ENCODE measurements at places on chromosomes 7 and 10. TPM values are rescaled to one million over a fixed set of nuclear protein-coding genes. Genes with fewer than 3 reads are reported as not detected.

HERC4 gene
- 65.2 TPM for total RNA-seq

DNA sequence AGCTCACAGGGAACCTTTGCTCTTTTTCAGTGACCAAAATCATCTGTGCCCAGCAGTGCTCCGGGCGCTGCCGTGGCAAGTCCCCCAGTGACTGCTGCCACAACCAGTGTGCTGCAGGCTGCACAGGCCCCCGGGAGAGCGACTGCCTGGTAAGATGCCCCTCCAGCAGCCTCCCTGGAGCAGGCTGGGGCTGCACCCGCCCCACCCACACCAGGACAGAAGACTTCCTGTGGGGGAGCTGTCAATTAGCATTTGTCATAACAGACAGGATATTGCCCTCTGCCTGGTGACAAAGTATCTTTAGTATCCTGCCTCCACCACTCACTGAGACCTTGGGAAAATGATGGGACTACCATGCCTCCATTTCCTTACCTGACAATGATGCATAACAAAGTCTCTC is 133.7 kb downstream of the EGFR start:
- no peak overlapping the region for H3K4me3 ChIP-seq
- H3K27me3 ChIP-seq: peaks cover 4% of the 10 kb centered on the region
- no peaks in the 10 kb centered on the region for H3K36me3 ChIP-seq
- H3K4me1 ChIP-seq: no peaks in the 10 kb centered on the region
- DNase-seq: no peak
- H3K27ac ChIP-seq: no peak overlapping the region

DNA sequence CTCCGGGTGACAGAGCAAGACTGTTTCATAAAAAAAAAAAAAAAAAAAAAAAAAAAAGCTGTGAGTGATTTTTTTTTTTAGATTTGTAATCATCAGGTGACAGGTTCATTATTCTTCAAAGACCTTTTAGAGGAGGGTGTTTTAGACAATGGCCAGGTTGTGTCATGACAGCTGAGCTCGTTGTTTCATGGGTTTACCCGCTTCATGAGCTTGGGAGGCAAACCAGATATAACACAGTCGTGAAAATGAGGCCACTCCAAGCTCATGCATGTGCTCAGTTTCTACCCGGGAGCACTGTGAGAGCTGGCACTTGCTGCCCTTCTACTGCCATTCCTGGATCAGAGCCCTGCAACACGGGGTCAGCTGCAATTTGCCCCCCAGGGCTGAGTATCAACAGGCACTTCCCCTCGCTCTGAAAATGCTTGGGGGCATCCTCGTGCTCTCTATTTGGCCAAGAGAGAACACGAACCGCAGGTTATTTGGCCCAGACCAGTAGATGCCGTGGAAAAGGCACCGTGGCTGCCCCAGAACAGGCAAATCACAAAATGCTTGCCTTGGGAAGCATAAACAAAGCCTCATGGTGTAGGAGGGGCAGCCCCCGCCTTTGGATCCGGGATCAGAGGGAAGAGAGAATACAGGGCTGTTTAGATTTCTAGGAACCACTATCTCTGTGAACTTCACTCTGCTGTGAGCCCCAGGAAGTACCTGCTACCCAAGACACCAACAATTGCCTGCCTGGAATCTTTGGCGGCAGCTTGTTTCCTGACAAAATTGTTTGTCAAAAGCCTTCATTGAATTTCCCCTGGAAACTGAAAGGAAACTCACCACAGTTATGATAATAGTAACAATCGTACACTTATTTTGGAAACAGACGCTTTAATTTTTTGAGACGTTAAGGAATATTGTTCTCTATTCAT is 371.0 kb downstream of the FRMD4A start:
- peaks cover 10% of the 10 kb centered on the region for H3K27me3 ChIP-seq
- DNase-seq: no peak
- H3K27ac ChIP-seq: no peak overlapping the region
- H3K36me3 ChIP-seq: no peaks in the 10 kb centered on the region

MEST gene
- 0.55 TPM for total RNA-seq

ATOH7 gene
- not detected for total RNA-seq

All from activated CD4-positive, alpha-beta memory T cell treated with anti-CD3 and anti-CD28 coated beads, Interleukin-2, amount 10 ng/mL, durations not matched to agents 7 days and 5 days (primary cell).